Endothelial cell (in vitro differentiated cells): ENCODE measurements at places on chromosomes 16 and 17. TPM values are rescaled to one million over a fixed set of nuclear protein-coding genes. Genes with fewer than 3 reads are reported as not detected.

- DNase-seq: no peak
Measured at GRCh38 chr16:82630688-82631087, 3.9 kb downstream of the CDH13 start.

- no peak for DNase-seq
Measured at GRCh38 chr17:38418693-38419507, 9.4 kb upstream of the ARHGAP23 start.

GRCh38 chr17:10114931-10115535, 83.4 kb downstream of the GAS7 start:
- DNase-seq: no peak

DNA sequence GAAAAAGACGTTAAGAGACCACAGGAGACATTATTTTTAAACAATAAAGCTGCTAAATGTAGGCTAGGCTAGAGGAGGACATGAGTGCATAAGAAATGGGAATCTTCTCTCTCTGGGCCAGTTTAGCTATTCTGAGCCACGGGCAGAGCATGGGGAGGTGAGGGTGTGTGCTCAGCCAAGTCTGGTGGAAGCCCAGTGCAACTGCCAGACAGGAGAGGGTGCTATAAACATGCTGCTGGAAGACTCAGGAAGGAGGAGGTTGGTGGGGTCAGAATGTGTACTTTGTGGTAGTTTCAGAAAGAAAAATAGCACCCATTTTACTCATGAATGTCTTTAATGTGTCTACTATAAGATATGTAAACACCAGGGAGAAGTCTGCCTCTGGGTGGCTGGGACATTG, 5.9 kb upstream of the SDK2 start:
- DNase-seq: no peak

GRCh38 chr16:9489835-9490467, 398.5 kb downstream of the HAPSTR1 start:
- DNase-seq: no peak

DNA sequence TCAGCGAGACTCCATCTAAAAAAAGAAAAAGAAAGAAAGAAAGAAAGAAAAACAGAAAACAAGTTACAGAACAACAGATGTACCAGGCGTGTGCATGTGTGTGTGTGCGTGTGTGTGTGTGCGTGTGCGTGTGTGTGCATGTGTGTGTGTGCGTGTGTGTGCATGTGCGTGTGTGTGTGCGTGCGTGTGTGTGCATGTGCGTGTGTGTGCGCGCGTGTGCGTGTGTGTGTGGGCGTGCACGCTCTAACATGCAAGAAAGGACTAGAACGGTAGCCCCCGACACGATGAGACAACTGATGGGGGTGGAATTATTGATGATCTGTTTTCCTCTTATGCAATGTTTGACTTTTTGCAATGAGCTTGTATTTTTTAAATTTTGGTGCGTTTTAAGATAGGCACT, 1.6 kb downstream of the ALDH3A1 start:
- DNase-seq: no peak

GRCh38 chr16:81738783-81739496, 40.2 kb upstream of the PLCG2 start:
- DNase-seq: no peak

GRCh38 chr17:70111201-70111600, 36.2 kb downstream of the KCNJ16 start:
- DNase-seq: no peak

GRCh38 chr17:1959871-1960544, 65.1 kb downstream of the RTN4RL1 start:
- no peak for DNase-seq

- peak; percentile 43 for DNase-seq
Measured at GRCh38 chr17:81712468-81713003, 452 bp downstream of the SLC25A10 start.

DNA sequence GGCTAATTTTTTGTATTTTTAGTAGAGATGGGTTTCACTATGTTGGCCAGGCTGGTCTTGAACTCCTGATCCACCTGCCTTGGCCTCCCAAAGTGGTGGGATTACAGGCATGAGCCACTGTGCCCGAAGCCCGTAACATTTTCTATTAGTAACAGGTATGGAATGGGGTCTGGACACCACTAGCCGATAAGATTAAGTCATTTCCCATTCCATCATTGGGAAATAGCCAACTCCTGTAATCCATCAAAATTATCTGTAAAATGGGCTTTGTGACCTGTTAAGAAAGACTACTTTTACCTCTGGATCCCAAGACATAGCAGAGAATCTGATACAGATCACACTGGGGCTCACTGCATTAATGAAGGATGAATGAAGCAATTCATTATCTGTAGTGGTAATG, 3.9 kb upstream of the LUC7L3 start:
- DNase-seq: no peak

DNA sequence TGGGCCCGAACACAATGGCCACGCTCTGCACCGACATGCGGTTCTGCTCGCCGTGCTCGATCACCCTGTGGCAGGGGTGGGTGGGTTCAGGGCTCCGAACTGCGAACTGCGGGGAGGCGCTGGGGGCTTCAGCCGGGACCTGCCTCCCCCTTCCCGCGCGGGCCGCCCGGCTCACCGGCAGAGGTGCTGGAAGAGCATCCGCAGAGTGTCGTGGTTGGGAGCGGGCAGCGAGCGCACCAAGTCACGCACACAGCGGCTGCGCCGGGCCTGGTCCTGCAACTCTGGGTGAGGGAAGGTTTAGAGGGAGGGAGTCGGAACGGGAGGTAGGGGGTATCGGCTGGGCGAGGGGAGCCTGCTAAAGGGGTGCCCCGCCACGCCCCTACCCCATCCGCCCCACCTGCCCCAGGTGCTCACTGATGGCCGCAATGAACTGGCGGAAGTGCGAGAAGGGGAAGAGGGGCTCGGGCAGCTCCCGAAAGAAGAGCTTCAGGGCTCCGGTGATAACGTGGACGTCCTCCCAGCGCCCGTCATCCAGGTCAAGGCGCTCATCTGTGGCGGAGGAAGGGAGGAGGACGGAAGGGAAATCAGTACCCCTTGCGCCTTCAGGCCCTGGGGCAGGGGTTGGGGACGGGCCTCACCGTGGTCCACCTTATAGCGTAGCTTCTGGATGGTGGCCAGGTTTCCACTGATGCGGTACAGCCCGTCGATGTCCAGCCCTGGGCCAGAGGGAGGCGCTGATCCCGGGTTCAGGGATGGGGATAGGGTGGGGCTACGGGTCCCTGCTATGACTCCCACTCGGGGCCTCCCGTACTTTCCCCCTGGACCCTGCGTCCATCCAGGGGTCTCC, 36.9 kb downstream of the ARHGAP27 start:
- no peak for DNase-seq

- no peak for DNase-seq
Measured at GRCh38 chr16:85308611-85309540, 196.6 kb upstream of the CIBAR2 start.

DNA sequence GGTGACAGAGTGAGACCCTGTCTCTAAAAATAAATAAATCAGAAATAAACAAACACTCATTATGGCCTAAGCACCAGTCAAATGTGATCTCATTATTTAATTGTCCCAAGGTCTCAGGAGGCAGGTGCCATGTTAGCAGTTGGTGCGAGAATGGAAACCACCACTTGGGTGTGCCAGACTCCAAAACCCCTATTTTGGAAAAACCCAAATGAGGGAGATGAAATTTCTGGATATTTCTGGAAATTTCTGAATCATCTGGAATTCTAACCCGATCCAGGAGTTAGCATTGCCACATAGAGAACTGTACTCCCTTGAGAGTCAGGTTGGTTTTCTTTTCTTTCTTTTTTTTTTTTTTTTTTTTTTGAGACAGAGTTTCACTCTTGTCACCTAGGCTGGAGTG, 264.0 kb downstream of the XYLT1 start:
- no peak for DNase-seq

DNA sequence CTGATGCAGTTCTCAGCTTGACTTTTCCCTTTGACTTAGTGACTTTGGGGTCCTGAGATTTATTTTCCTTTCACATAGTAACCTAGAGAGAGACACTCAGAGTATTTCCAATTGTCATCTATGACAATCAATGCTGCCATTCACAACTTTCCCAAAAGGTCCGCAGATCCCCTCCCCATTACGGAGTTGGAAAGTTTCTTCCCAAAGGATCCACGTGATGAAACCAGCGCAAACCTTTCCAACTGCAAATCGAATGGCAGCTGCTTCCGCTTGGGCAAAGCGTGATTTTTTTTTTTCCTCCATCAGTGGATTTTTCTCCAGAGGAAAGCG, 538 bp upstream of the FCSK start:
- no peak for DNase-seq

DNA sequence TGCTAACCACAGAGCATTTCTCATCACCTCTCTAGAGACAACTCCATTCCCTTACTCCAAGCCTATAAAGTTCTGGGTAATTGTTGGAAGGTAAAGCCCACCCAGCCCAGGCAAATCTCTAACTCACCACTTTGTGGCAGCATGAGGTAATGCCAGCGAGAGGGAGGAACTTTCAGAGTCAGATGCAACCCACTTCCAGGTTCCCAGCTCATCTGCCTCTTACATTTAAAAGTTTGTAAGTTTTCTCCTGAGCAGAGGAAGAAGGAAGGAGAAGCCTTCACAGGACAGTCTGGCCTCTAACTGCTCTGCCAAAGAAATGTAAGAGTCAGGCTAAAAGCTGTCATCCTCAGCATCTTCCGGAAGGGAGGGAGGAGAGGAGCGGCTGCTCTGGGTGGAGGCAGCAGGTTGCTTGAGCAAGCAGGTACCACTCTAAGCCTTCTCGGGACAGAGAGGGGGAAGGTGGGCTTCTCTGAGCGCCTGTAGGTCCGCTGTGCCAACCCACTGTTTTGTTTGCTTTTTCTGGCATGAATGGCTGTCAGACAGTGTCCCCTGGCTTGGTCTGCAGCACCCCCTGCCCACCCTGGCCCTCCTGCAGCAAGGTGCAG, 1.0 kb downstream of the ZNF319 start:
- DNase-seq: no peak

- DNase-seq: no peak
Measured at GRCh38 chr16:55222486-55222885, 101.5 kb upstream of the IRX6 start.

- no peak for DNase-seq
Measured at GRCh38 chr17:17041018-17041521, 1.2 kb upstream of the MPRIP start.

- no peak for DNase-seq
Measured at GRCh38 chr17:21269394-21269793, 15.1 kb upstream of the MAP2K3 start.

DNA sequence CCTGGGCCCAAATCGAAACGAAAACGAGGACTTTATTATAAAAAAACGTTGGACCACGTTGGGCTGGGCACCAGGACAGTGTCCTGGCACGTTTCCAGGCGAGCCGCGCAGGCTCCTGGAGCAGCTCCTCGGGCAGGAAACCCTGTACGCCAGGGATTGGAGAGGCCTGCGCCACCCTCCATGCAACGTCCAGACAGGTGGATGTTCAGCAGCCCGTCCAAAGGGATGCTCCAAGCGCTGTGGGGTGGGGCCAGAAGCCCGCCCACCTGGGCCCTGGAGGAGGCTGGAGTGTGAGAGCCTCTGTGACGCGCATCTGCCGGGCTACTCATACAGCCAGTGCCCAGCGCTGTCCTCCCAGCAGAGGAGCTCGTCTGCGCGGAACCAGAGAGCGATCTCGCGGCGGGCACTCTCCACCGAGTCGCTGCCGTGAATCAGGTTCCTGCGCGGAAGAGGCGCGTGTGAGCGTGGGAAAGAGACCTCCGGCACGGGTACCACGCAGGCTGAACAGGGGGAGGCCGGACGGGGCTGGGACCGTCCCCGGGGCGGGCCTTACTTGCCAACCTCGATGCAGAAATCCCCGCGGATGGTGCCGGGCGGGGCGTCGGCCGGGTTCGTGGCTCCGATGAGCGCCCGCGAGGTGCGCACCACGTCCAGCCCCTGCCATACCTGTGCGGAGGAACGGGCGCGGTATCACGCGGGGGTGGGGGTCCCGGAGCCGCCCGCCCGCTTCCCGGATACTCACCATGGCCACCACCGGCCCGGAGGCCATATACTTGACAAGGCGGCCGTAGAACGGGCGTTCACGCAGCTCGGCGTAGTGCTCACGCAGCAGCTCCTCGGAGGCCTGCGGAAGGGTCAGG, 785 bp downstream of the NME3 start:
- no peak for DNase-seq

DNA sequence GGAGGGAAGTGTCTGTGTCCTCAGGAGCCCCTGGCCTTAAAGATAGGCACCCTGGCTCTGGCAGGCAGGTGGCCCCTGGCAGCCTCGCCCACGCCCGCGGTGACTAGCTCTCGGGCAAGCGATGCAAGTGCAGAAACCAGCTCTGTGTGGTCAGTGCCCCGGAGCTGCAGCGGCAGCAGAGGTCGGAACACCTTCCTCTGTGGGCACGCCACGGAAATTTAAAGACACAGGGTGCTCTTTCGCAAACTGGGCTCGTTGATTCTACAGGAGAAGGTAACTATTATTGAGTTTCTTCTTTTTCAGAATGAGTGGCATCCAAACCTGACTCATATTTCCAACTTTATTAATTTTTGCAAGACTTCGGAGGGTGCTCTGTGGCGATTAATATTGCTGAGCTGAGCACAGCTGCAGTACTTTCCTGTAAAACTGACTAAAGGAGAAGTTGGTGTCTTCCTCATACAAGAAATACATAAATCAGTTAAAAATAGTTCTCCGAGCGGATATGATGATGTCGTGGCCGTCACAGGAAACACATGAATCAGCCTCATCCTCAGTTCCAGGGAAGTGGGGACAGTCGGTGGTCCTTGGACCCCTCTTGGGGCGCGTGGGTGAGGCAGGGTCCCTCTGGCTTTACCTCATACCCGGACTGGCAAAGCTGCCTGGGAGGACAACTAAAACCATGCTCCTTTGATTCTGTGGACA, 120.2 kb downstream of the METRNL start:
- DNase-seq: no peak

GRCh38 chr17:40343219-40344119, 21.1 kb downstream of the GJD3 start:
- no peak for DNase-seq

GRCh38 chr17:58997756-58998553, 108.7 kb downstream of the TRIM37 start:
- DNase-seq: no peak

GRCh38 chr16:19599968-19600716, 44.6 kb downstream of the VPS35L start:
- no peak for DNase-seq

DNA sequence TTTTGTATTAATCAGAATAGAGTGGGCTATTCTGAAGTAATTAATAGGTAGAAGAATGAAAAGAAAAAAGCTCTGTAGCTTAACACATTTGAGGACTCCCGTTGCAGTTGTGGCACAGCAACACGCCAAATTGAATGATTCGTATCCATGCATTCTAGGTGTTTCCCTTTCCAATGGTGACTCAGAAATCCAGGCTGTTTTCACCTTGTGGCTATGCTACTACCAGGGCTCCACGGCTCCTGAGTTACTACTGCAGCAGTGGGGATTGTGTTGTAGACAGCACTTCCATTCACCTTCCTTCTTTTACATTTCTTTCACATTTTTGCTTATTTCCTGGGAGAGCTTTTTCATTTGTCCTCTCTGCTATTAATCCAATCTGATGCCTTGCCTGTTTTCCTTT, 1616.4 kb downstream of the CDH8 start:
- DNase-seq: no peak

TEX19 gene
- 0.26 TPM for total RNA-seq

OR1A1 gene
- total RNA-seq: not detected

CPHXL gene
- total RNA-seq: not detected

KRTAP4-5 gene
- total RNA-seq: not detected

GPR139 gene
- not detected for total RNA-seq

NHERF2 gene
- 78.8 TPM for total RNA-seq

BRICD5 gene
- 21.1 TPM for total RNA-seq

PPY gene
- total RNA-seq: not detected

NEUROD2 gene
- total RNA-seq: not detected

ACLY gene
- 376 TPM for total RNA-seq

TBX6 gene
- total RNA-seq: 2.6 TPM
